Stimulated activated CD4-positive, alpha-beta T cell treated with anti-CD3 and anti-CD28 coated beads, Interleukin-4, amount 100 ng/mL, for 4 hours (primary cell): ENCODE measurements at places on chromosomes 7 and 10.

- no peak for DNase-seq
Measured at GRCh38 chr7:90617442-90617841, 21.3 kb downstream of the CDK14 start.

DNA sequence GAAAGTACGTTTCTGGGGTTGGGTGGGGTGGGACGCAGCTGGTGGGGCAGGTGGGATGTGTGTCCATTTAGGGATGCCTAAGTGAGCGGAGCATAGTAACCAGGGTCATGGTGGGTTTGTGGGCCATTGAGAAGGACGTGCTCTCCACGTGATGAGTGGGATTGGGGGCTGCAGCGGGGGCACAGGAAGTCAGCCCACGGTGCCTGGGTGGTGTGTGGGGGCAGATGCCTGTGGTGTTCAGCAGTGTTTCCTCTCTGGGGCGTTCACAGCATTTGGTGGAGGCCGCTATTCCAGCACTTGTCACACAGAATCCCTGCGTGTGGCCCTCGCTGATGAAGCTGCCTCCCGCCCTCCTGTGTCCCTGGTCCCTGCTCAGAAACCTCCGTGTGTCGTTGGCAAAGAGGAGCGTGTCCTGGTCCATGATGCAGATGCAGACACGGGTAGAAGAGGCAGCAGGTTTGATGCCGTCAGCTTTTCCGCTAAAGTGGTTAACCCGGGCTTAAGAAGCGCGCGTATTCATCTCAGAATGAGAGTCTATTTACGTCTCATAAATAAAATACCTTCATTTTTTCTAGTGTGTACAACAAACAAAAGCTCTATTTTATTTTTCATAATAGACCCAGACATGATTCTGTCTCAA, 274.2 kb downstream of the ADARB2 start:
- no peak for DNase-seq

DNA sequence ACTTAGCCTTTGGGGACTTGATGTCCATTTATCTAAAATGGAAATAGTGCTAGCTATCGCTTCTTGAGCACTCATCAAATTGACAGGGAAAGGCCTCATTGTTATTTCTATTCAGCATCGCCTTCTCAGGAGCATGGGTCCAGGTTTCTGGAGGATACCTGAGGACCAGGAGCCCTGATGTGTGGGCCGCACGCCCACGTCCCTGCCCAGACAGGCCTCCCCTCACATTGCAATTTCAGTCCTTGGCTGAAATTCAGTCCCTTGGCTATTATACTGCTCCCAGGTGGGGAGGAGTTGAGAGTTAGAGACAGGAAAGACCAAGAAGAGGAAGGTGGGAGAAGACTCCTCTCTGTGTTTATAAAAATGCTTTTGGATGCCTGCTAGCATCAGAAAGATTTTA, 38.9 kb downstream of the GPRIN2 start:
- DNase-seq: no peak

DNA sequence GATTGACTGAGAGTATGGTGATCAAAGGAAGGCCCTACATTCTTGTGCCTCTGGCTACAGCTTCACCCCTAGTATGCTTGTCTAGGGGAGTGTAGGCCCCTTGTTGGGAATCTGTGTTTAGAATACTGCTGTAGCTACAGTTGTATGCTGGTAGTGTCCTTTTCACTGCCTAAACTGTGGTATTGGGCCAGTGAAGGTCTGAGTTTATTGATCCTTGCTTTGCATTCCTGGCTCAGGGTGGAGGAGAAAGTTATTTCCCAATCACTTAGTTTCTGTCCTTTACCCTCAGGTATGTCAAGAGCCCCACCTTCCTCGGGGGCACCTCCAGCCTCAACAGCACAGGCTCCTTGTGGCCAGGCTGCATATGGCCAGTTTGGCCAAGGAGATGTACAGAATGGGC, 6.6 kb downstream of the SEC24C start:
- no peak for DNase-seq

DNA sequence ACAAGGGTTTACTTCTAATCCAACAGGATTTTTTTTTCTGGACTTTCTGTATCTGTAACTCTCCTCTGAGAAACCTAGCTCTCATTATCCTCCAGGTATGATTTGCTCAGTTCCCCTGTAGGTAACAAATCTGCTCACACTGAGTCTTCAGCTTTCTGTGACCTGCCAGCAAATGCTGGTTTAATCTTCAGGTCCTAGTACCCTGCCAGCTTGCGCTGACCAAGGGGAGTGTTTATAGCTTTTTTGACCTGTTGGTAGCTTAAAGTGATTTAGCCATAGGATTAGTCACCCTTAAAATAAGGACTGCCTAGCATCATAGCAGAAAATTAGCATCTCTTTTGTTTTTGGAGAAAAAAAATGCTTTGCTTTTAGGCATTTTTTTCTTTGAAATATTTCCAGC, 22.4 kb downstream of the SND1 start:
- no peak for DNase-seq

- DNase-seq: no peak
Measured at GRCh38 chr10:70828923-70829322, 13.2 kb downstream of the SGPL1 start.
